NCI-H1436 treated with DMSO at 0.1 percent for 48 hours (cell line): ENCODE measurements at places on chromosomes 16 and 17.

DNA sequence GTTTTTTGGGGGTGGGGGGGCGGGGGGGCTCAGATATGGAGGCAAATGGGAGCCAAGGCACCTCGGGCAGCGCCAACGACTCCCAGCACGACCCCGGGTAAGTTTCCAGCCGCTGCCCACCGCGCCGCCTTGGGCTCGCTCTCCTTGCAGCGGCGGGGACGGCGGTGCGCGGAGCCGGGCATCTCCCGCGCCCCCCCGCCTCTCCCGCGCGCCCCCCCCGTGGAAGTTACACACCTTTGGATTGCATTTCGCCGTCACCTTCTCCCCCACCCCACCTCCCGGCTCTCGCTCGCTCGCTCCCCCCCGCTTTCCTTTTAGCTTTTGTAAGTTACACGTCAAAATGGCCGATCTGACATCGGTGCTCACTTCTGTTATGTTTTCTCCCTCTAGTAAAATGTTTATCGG is 387 bp downstream of the MSI2 start:
- no peak for DNase-seq

DNA sequence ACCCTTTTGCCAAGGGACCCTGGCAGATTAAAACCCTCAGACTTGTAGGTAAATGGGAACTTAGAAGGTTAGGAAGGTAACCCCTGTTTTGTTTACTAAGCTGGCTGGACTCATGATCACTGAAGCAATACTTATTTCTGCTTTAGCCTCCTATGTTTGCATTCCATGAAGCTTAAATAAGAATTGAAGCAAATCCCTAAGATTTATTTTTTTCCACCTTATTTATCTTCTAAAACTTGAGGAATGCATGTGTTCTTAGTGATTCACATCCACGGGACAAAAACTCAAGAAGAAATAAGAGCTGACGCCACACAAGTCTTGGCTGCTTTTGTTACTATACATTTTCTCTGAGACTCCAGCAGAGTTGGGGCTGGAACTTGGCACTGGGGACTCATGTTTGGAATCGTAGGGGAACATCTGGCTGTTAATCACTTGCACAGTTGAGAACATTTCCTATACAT is 35.5 kb downstream of the CLUAP1 start:
- no peak for DNase-seq

- no peak for DNase-seq
Observed at GRCh38 chr16:85571813-85572619, 41.1 kb upstream of the GSE1 start.

- no peak for DNase-seq
Observed at GRCh38 chr16:28984619-28985135, at the start of gene LAT. TSS of gene LAT (plus strand) at chr16:28985052. CDS start at chr16:28985418, 366 bp downstream.

GRCh38 chr16:67155295-67156142 is 4.2 kb downstream of the TRADD start:
- DNase-seq, result no peak

DNA sequence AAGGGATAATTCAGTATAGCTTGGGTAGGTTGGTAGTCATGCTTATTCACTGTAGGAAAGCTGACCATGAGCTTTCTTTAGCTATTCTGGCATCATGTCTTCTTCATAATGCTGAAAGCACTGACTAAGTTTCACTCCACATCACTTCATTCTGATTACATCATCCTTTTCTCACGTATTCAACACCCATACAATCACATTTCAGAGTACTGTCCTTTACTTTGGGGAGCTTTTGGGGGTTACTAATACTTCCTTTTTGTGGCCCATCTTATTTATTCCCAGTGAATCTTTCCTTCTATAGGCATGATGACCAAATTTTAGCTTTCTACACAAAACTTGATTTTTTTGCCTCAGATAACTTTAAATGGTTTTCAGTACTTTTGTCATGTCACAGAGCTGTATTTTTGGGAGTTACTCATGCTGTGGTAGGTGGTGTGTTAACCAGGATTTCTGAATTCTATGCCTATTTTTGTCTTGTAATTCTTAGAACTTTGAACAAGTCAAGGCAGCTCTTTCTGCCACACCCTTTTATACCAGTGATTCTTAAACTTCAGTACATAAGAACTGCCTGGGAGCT is 23.5 kb downstream of the TADA2A start:
- DNase-seq, result no peak

GRCh38 chr17:31579265-31579664 is 187.8 kb downstream of the RAB11FIP4 start:
- DNase-seq, result no peak

DNA sequence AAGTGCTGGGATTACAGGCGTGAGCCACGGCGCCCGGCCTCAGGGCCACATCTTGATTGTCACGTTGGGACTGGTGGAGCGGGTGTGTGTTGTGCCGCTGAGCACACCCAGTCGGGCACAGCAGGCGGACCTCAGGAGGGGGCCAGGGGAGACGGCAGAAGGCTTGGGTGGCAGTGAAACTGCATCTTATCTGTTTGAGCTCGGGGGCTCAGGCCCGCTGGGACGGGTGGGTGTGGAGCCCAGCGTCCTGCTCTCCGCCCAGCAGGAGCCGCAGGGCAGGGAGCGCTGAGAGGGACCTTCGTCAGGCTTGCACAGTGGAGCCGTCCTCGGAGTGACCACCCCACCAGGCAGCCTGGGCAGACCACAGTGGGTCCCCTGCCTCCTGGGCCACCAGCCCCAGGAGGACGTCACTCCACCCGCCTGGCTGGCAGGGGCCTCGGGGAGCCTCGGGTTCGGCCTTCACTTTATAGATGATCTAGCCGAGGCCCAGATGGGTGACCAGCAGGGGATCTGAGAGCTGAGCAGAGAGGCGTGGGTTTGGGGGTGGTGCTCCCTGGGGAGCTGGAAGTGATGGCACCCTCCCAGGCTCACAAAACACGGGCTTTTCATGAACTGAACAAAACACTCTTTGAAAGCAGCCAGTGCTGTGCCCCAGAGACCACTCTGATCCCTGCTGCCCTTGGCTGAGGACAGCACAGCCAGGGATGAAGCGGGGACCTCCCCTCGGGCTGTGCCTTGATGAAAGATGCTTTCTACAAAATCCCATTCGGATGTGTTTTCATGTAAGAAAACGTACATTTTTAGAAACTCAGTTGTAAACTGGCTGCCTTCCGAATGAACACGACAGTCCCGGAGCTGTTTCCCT is 181.1 kb downstream of the SEC14L1 start:
- DNase-seq, result no peak

- DNase-seq, result no peak
Observed at GRCh38 chr16:23149993-23150364, 727 bp upstream of the USP31 start.

DNA sequence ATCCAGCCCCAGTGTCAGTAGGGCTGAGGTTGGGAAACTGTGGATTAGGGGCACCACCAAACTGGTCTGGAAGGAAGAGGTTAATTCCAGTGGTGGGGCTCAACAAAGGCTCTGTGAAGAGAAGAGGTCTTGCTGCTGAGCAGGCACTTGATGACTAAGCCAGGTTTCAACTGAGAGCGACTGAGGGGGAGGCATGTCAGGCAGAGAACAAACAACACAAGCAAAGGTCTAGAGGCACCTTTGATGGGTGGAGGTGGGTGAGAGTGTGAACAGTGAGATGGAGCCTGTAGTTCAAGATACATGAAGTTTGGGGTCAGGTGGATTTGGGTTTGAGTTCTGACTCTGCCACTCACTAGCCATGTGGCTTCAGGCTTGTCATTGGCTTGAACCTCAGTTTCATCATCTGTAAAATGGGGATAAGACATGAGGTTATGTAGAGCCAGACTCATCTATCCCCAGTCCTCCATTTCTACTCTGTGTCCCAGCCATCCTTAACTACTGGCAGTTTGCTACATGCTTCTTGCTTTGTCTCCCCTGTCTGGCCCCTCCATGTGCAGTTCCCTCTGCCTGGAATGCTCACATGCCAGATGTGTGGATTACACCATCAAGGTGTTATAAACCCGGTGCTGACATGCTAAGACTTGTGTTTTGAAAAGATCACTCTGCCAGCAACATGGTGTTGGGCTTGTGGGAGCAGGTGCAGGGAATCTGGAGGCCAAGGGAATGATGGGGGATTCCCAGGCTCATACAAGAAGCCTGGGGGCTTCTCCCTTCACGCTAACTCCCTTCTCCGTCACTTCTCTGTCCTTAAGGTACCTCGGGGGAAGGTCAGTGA is 3.0 kb upstream of the RMI2 start:
- DNase-seq, result no peak

DNA sequence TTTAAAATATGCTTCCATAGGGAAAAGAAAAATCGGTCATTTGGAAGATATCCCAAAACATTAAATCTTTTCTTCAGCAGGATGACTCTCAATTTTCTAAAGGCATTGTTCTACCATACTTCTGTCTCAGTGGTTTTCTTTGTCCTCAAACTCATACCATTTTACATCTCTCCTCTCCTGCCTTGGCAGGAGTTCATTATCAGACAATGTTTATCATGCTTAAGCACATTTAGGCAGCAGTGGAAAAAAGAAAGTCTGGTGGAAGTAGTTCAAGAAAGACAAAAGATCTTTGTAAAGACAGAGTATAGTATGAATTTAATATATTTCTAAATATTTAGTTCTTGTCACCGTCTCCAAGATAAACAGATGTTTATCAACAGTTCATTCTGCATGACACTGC is 68.2 kb downstream of the CDK12 start:
- DNase-seq, result no peak

GRCh38 chr17:59488805-59489204 is 76.6 kb upstream of the DHX40 start:
- DNase-seq, result no peak

DNA sequence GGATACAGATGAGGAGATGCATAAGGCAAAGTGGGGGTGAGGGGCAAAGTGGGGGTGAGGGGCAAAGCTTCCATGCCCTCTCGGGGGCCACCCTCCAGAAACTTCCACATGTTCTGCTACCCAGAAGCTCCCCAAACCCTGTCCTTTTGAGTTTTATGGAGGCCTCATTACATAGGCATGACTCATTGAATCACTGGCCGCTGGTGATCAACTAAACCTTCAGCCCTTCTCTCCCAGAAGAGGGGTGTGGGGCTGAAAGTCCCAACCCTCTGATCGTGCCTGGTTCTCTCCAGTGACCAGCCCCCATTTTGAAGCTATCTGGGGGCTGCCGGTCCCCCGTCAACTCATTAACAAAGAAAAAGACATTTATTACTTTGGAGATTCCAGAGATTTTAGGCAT is 27.5 kb downstream of the ITGAE start:
- DNase-seq, result no peak

DNA sequence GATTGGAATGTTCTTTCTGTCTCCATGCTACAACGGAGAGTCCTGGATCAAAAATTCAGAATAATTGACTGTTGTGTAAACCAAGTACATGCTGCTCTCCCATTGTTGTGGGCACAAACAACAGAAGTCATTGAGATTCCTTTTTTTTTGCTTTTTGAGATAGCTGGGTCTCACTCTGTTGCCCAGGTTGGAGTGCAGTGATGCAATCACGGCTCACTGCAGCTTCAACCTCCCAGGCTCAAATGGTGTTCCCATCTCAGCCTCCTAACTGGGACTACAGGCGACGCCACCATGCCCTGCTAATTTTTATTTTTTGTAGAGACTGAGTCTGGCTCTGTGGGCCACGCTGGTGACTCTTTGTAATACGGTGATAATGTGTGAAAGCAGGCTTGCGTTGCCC is 24.5 kb downstream of the NDE1 start:
- DNase-seq, result no peak

DNA sequence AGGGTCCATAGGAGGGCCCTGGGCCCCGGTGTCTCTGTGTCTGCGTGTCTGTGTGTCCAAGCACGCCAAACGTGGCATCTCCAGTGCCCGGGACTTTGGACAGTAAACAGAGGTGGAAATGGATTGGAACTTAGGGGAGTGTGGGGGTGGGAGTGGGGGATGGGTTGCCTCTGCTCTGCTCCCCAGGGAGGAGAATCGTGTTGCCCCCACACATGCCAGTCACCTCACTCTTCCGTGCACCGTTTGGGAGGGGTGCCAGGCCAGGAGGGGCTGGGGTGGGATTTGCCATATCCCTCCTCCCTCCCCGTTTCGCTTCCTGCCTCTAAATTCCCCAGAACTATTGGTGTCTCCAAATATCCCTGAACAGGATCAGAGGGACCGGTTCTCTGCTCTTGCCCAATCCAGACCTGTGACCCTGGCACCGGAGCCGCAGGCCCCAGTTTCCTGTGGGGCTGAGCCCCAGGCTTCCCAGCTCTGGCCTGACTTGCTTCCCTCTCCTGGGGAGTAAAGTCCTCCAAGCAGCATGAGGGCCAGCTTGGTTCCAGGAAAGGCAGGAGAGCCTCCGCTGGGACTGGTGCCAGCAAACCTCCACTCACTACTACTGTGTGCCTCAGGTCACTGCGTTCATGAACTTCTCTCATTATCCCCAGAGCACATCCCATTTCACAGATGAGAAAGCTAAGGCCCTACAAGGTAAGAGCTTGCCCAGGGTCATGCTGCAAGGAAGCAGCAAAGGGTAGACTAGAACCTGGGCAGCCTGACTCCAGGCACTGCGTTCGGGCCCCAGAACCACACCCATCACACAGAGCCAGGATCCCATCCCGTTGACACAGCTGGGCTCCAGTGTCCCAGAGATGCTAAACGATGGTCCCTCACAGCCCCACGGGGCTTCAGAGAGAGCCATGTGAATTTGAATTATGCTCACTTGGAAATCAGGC is at the start of gene ASGR1:
Gene ASGR1 (minus strand): TSS at position 54 of the 938 bp plus-strand sequence. CDS start 807 bp downstream, outside the sequence.
- no peak for DNase-seq

GRCh38 chr17:6648181-6648580 is 3.2 kb downstream of the MED31 start:
- DNase-seq, result no peak

DNA sequence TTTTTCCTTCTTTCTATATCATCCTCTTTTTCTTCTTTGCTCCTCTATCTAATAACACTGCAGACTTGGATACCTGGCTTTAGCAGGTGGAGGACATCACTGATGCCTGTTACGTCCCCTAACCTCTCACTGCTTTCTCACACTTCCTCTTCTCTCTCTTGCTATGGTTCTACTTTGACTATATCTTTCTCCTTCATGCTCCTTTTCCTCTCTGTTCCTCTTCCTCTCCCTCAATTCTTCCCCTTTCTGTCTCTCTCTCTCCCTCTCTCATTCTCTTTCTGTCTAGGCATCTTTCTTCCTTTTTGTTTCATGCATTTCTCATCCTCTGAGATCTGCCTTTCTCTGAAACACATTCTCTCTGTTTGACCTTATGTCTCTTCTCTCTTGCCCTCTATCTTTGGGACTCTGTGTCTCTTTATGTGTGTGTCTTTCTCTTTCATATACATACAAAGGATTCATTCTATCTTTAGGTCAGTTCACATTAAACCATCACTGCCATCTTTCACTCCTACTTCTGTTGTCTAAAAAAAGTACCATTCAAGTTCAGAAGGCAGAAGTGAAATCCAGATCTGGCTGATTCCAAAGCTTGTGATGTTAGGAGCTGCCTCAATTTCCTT is 353.7 kb downstream of the SHISA9 start:
- DNase-seq, result no peak

- DNase-seq, result no peak
Observed at GRCh38 chr17:2065949-2066400, 11.1 kb downstream of the HIC1 start.

DNA sequence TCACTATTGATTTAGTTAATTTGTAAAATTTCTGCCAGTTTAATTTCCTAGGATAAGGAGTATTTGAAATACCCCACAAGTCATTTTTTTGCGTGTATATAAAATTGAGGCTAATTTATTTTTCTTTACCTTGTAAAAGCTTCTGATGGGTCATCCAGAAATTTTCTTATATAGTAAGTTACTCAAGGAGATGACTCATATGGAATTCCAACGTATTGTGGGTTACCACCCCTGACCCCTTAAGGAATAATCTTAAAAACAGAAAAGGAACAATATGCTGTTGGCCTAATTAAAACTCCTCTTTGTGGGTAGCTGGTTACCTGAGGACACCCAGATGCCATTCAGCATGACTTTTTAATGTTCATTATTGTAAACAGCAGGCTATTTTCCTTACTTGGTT is 13.6 kb downstream of the HEATR6 start:
- no peak for DNase-seq
